ENCODE measurements at places on chromosomes 16 and 17.
A peak's percentile ranks its signal among the peaks of the same experiment; 100 is the strongest.

DNA sequence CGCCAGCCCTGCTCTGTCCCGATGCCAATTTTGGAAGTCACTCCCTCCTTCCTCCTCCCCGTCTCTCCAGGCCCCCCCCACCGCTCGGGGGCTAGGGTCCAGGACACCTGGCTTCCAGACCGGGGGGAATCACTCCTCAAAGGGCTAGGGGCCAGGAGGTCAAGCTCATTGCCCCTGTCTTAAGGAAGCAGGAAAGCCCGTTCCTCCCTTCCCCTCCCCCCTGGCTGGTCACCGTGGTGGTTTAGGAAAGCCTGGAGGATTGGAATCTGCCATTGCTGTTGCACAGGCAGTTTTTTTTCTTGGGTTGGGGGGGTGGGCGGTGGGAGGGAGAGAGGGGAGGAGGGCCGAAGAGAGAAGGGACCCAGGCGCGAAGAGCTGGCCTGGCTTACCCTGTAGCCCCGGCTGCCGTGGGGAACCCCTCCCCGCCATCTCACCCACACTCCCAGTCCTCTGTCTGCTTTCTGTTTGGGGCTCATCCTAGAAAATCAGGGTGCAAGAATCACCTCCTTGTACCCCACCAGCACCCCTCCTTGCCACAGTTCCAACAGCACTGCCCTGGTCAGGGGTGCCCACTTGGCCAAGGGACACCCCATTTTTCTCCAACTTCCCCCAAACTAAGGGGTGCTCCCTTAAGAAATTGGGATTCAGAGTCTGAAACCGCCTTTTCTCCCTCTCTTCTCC lies 2.9 kb upstream of the BCL6B start:
- DNase-seq: peak; percentile 68

DNA sequence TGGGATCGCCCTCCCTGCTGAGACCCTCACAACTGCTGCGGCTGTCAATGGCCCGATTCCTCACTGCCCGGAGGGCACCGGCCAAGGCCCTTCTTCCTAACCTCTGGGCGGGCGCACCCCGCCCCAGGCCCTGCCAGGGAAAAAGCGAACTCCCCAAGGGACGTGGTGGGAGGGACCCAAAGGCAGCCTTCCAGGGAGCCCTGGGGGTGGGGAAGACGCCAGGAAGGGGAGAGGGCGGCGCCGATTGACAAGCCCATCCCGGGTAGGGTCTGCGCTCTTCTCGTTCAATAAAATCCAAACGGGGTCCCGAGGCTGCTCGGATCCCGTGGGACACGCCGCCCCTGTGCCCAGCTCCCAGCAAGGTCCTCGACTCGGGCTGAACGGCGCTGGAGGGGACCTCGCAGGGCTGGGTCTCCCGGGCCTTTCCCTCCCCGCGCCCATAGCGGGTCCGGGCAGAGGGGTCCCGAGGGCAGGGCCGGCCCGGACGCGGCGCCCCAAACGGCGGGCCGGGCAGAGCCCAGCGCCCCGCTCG lies 416 bp downstream of the KIFC3 start:
- DNase-seq: peak; percentile 22

DNA sequence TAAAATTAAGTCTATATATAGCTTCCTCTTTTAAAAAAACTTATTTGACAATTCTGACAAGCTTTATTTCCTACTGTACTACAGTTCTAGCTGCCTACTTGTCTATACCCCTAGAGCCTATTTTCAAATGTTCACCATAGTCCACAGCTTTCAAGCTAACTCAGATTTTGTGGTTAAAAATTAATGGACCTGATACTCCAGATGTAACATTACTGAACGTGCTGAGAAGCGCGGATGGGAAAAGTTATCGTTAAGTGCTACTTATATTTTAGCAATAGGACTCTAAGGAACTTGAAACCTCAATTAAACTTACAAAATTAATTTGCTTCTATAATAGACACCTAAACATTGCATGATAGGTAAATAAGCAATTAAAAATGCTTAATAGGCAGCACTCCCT lies 31.2 kb downstream of the GNA13 start:
- DNase-seq: no peak

DNA sequence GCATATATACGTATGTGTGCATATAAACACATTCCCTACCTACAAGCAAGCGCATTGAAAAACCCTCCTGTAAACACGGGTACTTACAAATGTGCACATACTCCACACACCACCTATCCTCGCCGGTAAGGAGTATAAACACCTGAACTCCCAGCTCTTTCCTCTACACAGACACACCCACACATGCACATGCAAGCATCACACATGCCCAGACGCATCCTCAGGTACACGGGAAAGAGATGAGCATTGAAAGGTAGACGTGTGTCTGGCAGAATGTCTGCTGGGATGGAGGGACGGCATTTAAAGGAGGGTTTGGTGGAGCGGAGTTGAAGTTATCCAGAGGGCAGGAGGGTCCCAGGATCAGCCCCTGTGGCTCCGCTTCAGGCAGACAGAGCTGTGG lies 4.7 kb upstream of the SMTNL2 start:
- no peak for DNase-seq

- DNase-seq: peak; percentile 49
Observed at GRCh38 chr17:42779936-42780850, at the start of gene WNK4. Gene WNK4 (plus strand): TSS chr17:42780610. CDS start chr17:42780699, 89 bp downstream.

GRCh38 chr16:85193115-85193493 lies 80.8 kb upstream of the CIBAR2 start:
- no peak for DNase-seq

- DNase-seq: no peak
Observed at GRCh38 chr17:28078341-28079229, 36.1 kb downstream of the NLK start.

GRCh38 chr16:1050921-1051320 lies 21.6 kb upstream of the SSTR5 start:
- no peak for DNase-seq

DNA sequence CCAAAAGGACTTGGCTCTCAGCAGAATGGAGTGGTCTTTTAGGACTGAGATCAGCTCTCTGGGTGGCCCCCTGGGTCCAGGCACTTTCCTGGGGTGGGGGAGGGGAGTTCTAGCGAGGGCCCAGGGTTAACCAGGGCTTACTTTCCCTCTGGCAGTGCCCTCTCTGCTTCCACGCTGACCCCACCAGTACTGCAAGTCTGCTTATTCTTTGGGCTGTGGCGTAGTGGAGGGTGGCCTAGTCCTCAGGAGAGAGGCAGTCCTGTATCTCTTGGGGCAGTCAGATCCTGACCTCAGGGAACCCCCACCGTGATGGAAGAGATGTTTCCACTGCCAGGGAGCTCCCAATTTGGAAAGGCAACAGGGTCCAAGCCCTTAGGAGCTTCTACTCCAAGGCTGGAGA lies 79.4 kb downstream of the CCDC182 start:
- DNase-seq: no peak

DNA sequence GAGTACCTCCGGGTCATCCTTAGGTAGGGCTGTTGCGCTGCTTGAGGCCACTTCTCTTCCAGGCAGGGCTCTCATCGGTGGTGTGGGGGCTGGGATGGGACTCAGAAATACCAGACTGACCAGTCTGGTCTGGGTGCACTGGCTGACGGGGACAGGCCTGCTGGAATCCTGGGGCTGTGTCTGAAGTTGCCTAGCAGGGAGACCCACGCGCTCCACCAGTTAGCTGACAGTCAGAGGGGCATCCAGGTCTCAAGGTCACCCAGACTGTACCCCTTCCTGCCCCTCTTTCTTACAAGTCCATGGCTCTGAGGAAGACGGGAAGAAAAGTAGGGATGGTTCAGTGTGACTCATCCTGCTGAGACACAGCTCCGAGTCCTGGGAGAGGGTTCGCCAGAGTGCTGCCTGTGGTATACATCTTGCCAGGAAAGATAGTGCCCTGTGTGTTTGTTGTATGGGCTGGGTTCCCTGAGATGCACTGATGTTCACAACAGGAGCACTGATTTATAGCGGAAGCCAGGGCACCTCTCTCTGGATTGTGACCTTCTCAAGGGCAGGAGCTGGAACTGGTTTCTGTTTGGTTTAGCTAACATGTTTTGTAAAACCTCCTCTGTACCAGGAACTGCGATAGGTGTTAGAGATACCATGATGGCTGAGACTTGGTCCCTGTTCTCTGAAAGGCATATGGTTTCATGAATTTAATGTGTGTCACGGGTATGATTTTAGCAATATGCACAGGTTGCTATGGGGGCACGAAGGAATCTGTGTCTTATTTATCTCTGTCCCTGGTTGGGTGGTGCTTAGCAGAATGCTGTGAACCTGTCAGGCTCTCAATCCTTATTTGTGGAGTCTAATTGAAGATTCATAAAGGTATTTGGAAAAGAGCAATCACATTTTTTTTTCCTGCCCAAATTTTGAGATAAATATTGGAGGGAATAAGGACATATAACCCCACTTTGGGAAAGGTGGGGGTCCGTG lies 97.5 kb downstream of the OR1D5 start:
- DNase-seq: peak; percentile 38

- no peak for DNase-seq
Observed at GRCh38 chr17:18151290-18151689, 32.3 kb upstream of the ALKBH5 start.

DNA sequence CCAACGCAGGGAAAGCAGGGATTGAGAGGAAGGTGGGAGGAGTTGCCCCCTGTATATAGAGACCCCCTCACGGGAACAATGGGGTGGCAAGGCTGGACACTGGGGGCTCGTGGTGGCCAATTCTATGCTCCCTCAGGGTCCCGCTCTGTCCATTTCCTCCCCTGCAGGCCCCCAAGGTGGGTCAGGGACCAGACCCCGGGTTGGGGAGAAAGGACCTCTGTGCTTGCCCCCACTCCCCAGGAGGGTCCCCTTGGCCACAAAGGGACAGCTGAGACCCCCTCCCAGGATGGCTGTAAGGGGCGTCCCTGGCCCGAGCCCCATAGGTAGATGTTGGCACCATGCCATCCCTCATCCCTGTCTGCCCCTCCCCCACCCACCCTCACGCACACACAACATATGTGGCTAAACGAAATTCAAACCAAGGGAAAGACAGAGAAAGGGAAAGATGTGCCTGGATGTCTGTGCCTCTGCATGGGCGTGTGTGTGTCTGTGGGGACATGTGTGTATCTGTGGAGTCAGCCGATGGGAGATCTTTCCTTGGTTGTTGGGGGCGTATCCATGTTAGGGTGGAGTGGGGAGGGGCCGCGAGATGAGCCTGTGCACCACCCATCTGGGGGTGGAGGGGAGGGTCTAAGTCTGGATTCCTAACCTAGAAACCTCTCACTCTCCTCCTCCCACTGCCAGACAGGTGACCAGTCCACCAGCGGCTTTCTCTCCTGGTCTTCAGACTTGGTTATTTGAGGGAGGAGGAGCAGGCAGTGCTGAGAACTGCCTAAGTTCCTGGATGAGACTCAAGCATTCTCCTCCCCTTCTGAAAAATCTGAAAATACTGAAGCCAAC lies 642 bp upstream of the NEUROD2 start:
- no peak for DNase-seq

- DNase-seq: peak; percentile 81
Observed at GRCh38 chr17:2233441-2233947, 70.1 kb downstream of the SMG6 start.

- DNase-seq: no peak
Observed at GRCh38 chr17:79987187-79987934, 48.3 kb downstream of the TBC1D16 start.

DNA sequence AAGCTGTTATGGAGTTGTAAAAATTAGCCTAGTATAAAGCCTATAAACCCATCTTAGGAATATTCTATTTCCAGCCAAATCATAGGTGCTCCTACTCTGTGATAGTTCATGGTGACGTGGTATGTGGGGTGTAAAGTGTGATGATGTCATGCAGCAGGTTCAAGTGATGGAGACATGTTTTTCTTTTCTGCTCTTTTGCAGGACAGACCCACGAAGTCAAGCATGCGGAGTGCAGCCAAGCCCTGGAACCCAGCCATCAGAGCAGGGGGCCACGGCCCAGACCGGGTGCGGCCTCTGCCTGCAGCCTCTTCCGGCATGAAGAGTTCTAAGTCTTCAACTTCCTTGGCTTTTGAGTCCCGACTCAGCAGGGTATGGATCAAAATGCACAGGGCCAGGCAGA lies 87.3 kb downstream of the SPECC1 start:
- no peak for DNase-seq

GRCh38 chr17:71828182-71828596 lies 292.6 kb upstream of the SOX9 start:
- peak; percentile 84 for DNase-seq

DNA sequence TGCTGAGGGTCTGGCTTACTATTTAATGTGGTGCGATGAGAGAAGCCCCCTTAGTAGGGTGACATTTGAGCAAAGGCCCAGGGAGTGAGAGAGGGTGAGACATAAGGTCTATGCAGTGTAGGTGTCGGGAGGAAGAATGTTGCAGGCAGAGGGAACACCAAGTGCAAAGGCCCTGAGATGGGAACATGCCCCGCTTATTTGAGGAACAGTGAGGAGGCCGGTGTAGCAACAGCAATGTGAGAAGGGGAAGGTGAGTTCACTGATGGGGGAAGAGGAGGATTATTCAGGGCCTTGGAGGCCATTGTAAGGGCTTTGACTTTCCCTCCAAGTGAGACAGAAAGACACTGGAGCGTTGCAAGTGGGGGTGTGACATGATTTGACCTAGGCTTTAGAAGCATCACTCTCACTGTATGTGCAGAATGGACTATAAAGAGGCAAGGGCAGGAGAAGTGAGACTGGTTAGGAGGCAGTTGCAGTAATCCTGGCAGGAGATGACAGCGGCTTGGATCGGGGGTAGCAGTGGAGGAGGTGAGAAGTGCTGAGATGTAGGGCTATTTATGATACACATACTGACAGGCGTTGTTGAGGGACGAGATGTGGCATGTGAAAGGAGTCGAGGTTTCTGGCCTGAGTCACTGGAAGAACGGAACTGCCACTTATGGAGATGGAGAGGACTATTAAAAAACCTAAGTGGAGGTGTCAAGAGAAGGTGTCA lies 145.3 kb downstream of the SPECC1 start:
- no peak for DNase-seq

- no peak for DNase-seq
Observed at GRCh38 chr17:73099511-73099910, 7.0 kb upstream of the SLC39A11 start.

DNA sequence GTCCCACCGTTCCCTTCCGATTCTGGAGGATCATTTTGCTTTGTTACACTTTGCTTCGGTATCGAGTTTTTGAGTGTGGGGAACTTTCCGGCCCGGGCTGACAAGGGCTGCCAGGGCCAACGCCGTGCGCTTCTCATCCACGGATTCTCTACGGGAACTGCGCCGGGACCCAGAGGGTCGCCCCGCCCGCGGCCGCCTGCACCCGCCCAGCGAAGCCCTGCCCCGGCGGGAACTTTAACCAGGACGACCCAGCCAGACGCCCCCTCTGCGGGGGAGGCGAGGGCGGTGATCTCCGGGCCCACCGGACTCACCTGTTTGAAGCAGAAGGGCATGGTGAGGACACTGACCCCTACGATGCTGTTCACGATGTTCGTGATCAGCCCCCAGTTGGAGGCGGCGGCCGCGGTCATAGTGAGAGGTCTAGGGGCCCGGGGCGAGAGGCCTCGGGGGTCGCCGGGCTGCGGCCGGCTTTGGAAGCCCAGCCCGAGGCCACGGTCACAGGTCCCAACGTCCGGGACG lies 536 bp downstream of the SLC38A10 start:
- DNase-seq: no peak

- DNase-seq: no peak
Observed at GRCh38 chr17:3754458-3755334, 31.0 kb downstream of the HASPIN start.

DNA sequence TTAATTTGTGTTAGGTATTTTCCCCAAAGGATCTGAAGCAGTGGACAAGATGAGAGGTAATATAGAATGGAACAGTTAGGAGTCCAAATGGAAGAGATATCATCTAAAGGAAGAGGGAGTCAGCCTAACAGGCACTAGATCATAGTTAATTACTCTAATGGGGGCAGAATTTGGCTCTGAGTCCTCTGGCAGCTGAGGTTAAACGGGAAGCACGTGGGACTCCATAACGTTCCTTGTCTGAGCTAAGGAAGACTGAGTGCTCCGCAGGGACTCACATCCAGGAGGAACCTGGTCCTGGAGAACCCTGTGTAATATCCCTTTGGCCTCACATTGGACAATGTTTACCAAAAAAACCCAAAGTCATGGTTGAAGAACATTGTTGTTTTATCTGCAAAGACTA lies 46.6 kb upstream of the TEX2 start:
- DNase-seq: no peak

Measured in fibroblast of upper back skin (primary cell).